ENCODE measurements at places on chromosomes 16 and 17. TPM values are rescaled to one million over a fixed set of nuclear protein-coding genes. Genes with fewer than 3 reads are reported as not detected.

Gene ATP2C2
- not detected for total RNA-seq

Gene PSMD7
- 102 TPM for total RNA-seq

Gene DOC2B
- 6.8 TPM for total RNA-seq

Gene CARD14
- not detected for total RNA-seq

Gene TMEM100
- 18.3 TPM for total RNA-seq

Gene CES4A
- total RNA-seq: 8.5 TPM

Gene HSF4
- 48.1 TPM for total RNA-seq

DNA sequence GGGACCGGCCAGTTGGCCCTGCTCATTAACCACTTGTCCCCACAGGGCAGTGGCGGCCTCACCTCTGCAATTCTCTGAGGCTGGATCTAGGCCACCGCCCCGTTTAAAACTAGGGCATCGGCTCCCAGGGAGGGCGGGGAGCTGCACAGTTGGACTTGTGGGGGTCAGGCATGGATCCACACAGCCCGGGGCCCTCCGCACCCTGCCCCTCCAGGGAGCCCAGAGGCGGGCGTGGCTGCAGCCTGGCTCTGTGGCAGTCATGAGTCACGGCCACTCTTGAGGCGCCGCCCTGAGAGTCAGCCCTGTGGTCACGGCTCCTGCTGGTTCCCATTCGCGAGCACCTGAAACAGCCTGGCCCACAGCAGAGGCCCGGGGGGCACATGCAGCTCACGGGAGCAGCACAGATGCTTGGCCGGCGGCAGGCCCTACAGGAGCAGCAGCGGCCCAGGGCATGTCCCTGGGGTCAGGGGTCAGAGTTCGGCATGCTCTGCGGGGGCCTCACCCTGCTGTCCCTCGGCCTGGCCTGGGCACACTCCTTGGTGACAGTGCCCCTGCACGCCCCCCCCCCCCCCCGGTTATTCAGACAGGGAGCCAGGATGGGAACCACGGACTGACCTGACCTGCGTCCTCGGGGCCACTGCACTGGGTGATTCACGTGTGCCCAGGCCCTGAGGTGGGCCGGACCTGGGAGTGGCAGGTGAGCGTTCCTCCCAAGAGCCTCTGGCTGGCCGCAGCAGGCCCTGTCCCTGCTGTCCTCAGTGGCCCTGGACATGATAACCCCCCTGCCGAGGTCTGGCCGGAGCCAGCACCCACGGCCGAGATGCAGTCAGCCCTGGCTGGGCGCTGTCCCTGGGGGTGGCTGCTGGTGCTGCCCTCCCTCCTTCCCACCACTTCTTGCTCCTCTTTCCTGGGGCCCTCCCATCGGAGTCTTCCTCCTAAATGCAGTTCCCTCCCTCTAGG lies 8.2 kb downstream of the CAPN15 start:
- DNase-seq: peak; percentile 64

DNA sequence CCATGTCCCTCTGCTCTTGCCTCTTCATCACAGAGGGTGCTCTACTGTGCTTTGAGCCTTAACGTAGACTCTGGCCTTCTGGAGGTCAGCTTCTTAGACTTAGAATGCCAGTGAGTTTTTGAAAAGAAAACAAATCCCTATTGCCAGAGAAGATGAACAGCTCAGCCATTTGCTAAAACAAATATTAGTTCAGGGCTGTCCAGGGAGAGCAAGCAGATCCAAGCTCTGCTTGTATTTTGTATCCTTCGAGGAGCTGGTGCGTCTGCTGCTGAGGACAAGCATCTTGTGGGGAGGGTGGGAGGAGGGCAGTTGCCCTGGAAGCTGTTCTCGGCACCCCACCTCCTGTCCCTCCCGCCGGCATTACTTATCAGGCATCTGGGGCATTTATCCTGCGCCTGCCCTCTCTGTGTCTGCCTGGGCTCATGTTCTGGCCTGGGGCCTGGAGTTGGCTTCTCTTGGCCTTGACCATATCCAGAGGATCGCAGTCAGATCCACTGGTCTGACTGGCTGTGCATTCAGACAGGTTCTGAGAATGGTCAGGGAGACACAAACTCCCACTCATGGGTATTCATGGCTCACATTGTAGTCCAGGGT lies 173.1 kb upstream of the NLRP1 start:
- peak; percentile 40 for DNase-seq

- DNase-seq: no peak
These were observed 78.4 kb downstream of the SLC39A11 start for GRCh38 chr17:73013816-73014663.

GRCh38 chr16:18050777-18051176 lies 285.8 kb downstream of the NPIPA8 start:
- DNase-seq: no peak

- no peak for DNase-seq
These were observed 18.4 kb downstream of the TRAP1 start for GRCh38 chr16:3698941-3699340.

DNA sequence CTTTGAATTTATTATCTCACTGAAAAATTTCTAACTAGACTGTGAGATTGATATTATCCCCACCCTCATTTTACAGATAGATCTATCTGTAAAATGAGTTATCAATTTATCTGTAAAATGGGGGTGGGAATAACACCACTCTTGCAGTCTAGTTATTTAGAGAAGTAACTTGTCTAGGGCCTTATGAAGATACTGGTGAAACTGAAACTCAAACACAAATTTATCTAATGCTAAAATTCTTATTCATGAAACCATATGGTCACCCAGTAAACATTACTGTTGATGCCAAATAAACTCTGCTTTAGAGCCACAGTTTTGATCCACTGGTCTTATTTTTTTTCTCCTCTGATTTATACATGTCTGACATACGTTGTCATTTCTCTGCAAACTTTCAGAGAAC lies 52.1 kb upstream of the SMIM36 start:
- DNase-seq: no peak

DNA sequence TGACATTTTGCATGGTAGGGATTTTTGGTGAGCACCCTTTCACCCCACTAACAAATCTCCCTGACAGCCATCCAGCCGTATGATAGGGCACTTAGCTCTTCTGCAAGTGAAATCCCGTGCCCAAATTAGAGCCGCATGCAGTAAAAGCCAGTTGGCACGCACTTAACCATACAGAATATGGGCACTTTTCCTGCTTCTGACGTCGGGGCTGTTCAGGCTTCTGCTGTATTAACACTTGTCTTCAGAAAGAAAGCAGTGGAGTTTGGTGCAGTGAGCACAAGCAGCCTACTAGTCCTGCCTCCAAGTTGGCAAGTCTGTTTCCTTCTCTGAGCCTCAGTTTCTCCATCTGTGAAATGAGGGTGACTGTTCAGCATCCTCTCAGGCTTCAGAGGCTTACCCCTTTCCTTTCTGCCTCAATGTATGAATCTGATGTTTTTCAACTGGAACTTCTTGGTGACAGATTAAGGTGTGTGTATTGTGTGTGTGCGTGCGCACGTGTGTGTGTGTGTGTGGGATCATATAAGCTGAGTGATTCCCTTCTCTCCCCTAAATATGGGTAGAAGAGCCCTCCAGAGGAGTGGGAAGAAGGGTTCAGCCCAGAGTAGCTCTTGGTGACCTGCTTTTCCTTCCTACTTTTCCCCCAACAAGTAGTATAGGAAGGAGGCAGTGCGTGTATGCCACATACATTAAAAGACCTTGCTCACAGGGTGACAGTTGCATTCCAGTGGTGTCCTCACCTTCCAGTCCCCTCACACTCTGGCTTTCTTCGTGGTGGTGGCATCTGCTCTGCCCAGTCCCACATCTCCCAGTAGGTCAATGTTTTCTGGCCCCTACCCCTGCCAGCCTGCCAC lies 19.0 kb downstream of the IGF2BP1 start:
- no peak for DNase-seq

DNA sequence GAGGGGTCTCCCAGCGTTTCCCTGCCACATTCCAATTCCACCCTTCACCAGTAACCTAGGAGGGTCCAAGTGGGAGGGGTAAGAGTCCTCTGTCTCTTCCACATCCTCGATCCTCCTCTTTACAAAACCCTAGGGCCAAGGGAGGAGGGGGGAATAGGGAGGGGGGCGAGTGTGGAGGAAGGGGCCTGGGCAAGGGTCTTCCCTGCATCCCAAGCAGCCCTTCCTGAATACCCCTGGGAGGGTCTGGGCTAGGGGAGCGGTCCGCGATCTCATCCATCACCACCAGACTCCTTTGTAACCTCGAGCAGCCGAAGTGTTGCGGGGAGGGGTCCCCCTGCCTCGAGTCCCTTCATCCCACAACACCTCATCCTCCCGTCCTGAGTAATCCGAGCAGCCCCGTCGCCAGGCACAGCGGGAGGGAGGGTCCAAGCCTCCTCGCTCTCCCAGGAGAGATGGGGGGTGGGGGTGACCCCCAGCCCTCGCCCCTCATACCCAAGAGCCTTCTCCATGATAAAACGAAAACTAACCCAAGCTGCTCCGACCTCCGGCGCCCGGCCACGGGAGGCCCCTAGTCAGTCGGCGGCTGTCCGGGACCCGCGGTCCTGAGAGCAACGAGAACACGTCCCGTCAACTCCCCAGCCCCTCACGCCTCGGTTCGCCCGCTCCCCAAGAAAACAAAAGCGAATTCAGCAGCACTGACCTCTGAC lies 502 bp downstream of the SMPD3 start:
- no peak for DNase-seq

- DNase-seq: peak; percentile 77
These were observed 9.1 kb downstream of the TFAP4 start for GRCh38 chr16:4263504-4264436.

DNA sequence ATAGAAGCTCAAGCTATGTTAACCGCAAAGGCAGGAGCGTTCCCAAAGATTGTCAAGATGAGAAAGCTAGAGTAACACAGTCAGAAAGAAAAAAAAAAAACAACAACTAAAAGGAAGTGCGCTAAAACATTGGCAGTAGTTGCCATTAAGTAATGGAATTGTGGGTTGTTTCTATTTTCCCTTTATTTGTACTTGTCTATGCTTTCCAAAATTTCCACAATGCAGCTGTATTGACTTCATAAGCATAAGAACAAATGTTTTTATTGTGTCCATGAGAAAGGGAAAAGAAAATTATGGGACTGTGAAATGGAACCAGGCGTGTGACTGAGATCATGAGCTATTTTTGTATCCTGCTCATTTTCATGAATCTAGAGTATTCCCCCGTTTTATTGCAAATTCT lies 153.4 kb downstream of the TMEM114 start:
- no peak for DNase-seq

- DNase-seq: no peak
These were observed 5.4 kb downstream of the CD2BP2 start for GRCh38 chr16:30349675-30350074.

GRCh38 chr16:56518425-56518824 lies 1.4 kb downstream of the BBS2 start:
- DNase-seq: no peak

DNA sequence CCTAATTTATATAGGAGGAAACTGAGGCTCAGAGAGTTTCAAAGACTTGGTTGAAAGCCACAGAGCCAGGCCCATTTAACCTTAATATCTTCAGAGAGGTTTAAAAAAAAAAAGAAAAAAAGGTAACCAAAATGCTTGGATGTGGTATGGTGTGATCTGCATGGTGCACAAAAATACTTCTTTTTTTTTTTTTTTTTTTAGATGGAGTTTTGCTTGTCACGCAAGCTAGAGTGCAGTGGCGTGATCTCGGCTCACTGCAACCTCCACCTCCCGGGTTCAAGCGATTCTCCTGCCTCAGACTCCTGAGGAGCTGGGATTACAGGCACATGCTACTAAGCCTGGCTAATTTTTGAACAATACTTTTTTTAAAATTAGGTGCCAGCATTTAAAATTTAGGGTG lies 101.8 kb downstream of the XYLT1 start:
- DNase-seq: no peak

DNA sequence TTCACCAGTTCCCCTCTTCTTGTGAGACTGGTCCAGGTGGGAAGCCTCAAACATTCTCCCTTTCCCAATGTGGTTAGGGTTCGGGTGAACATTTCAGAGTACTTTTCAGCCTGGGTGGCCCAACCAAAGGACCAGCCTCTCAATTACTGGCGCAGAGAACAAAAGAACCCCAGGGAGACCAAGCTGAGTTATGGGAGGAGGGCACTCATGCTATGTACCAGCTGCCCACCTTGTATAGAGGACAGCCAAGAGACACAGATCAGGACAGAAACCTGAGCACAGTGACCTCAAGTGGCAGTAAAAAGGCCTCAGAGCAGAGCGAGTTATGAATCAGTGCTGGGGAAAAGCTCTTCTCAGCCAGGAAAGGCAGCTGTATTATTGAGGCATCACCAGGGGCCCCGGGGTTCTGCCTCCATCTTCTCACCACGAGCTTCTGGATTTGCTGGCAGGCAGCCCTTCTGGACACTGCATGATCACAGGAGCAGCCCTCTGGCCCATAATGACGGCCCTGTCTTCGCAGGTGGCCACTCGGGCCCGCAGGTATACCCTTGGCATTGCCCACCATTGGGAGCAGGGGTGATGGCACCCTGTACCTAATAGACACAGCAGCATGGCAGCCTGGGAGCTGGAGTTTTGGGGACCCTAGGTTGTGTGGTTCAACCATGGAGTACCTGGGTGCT lies 3.8 kb downstream of the G6PC3 start:
- DNase-seq: no peak

DNA sequence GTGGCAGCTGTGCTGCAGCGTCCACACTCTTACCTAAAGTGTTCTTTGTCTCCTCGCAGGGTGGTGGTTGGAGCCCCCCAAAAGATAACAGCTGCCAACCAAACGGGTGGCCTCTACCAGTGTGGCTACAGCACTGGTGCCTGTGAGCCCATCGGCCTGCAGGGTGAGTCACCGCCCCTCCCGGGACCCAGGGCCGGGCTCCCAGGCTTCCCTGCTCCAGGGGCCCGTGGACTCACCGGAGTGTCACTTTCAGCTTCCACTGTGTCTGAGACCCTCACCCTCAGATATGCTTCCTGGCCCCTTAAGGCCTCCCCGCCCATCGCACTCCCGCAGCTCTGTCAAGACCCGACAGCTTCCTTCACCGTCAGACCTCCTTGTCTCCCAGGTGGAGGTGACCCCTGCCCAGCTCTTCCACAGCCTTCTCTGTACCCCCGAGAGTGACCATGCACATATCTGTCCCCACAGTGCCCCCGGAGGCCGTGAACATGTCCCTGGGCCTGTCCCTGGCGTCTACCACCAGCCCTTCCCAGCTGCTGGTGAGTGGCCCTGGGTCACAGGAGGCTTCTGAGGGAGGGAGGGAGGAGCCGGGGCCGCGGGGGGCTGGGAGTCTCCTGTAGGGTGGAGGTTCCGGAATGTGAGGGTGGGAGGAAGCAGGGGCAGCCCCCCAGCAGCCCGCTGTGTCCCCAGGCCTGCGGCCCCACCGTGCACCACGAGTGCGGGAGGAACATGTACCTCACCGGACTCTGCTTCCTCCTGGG lies 1.8 kb downstream of the ITGAX start:
- DNase-seq: no peak

GRCh38 chr17:18093616-18094408 lies 6.1 kb downstream of the DRG2 start:
- DNase-seq: peak; percentile 73

All from left cardiac atrium (tissue), 4 donors.